ENCODE measurements at places on chromosomes 16 and 17.

DNA sequence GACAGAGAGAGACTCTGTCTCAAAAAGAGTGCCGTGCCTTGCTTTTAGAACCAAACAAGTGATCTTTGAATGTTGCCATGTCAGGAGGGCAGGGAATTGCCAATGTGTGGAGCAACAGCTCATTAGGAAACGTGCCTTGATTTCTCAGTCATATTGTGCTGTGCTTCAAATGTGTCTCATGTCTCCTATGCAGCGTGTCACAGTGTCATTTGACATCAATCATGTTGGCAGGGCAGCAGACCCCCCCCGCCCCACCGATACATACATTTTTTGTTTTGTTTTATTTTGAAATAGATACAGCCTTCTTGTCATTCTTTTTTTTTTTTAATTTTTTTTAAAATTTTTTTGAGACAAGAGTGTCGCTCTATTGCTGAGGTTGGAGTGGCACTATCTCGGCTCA, 22.1 kb downstream of the MRC2 start:
- DNase-seq = no peak

- no peak for DNase-seq
These were observed 14.2 kb downstream of the SLC47A2 start for GRCh38 chr17:19702217-19702641.

- DNase-seq = no peak
These were observed 12.5 kb downstream of the ADCY9 start for GRCh38 chr16:4103745-4104144.

DNA sequence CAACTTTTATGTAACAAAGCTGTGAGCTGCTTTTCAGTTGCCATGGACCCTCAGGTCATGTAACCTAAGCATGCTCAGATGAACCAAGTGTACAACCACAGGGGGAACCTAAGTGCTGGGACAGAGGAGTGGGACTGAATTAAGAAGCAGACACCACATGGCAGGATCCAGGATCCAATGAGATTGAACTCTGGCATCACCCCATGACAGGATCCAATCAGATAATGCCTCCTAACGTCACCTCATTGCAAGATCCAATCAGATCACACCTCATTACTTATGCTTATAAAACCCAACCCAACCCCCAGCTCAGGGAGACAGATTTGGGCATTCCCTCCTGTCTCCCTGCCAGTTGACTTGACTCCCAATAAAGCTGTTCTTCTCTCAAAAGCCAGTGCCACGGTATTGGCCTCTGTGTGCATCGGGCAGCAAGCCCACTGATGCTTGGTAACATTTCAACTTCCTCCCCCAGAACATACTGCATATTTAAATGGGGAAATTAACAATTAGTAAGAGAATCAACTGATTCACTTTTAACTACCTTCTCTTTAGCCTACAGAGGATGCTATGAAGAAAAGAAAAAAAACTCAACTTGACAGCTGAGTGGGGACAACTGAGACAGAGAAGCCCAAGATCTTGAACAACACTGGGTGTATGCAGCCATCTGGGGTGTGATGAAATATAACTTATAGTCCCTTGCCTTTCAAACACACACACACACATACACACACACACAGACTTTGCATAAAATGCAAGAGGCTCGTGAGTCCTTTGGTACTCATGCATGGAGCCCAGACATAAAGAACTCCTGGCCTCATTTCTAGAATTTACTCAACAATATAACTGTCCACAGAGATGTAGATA, 148.4 kb downstream of the SLC39A11 start:
- DNase-seq = peak; percentile 97

- DNase-seq = peak; percentile 91
These were observed at the start of gene NEUROD2 for GRCh38 chr17:39607851-39608130. TSS of gene NEUROD2 (minus strand) at chr17:39607920. CDS start at chr17:39606599, 1,321 bp downstream.

- no peak for DNase-seq
These were observed 391.6 kb downstream of the CDH11 start for GRCh38 chr16:64730261-64730660.

DNA sequence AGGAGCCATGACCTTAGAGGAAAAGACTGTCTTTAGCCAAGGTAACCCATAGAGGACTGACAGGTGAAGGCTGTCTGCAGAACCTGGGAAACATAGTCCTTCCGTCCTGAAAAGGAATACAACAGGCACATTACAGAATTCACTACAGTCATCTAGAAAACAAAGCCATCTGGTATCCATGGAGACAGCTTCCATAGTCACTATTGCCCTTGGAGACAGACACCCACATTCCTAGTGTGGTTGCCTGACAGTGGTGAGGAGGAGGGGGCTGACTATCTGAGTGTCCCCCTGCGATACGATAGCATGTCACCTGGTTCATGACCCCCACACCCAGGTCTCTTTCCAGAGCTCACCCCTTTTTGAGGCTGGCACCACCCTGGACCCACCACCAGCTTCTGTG, 254.7 kb downstream of the CDH13 start:
- no peak for DNase-seq

DNA sequence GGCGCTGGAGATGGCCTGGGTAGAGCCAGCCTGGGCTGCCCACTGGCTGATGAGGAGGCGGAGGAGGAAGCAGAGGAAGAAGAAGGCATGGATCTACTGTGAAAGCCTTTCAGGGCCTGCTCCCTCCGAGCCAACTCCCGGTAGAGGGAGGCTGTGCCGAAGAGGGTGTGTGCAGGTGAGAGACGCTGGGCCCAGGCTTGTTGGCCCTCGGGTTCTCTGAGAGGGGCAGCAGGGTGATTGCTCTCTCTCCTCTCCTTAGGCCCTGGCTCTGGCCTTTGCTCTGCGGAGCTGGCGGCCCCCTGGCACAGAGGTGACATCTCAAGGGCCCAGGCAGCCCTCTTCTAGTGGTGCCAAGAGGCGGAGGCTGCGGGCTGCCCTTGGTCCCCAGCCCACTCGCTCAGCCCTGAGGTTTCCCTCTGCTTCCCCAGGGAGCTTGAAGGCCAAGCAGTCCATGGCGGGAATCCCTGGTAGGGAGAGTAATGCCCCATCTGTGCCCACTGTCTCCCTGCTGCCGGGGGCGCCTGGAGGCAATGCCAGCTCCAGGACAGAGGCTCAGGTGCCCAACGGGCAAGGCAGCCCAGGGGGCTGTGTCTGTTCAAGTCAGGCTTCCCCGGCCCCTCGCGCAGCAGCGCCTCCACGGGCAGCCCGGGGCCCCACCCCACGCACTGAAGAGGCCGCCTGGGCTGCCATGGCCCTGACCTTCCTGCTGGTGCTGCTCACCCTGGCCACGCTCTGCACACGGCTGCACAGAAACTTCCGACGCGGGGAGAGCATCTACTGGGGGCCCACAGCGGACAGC, 3.6 kb downstream of the TP53I13 start:
- no peak for DNase-seq

DNA sequence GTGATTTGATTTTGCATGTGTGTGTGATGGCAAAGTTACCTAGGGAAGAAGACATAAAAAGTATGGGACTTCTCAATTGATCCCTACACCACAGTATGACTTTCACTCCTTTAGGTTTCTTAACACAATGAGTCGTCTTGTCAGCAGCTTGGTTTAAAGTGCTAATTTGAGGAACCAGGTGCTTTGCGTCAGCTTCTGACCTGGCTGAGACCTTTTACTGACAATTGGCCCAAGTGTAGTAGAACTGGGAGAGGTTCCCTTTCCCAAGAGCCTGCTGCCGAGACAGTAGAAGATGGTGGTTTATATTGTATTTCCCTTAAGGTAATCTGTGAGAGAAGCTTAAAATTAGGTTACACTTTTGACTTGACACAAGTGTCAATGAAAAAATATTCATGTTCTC, 54.9 kb downstream of the LDHD start:
- no peak for DNase-seq

DNA sequence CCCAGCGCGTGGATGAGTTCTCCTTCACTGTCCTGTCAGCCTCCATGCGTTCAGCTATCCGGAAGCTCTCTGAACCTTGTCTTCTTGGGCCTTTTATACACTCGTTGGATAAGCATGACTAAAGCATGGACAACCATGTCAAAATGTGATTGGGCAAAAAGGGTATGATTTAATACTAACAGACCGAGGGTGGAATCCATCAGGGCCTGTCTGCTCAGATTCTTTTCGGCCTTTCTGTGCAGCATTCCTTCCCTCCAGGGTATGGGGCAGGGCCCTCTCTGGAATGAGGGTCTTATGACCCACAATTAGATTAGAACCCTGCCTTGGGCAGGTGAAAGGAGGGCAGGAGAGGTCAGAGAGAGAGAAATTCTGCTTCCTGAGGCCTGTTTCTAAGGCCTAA, 14.0 kb upstream of the CCL5 start:
- no peak for DNase-seq

GRCh38 chr17:75001915-75002843, 10.3 kb upstream of the MRPL58 start:
- no peak for DNase-seq

- no peak for DNase-seq
These were observed 5.0 kb downstream of the SLC6A2 start for GRCh38 chr16:55660828-55661227.

- DNase-seq = no peak
These were observed at the start of gene DOC2B for GRCh38 chr17:181245-182049. TSS of gene DOC2B (minus strand) at chr17:181650. CDS start at chr17:181479, 171 bp downstream.

GRCh38 chr17:66275651-66276050, 26.8 kb upstream of the PRKCA start:
- DNase-seq = no peak

DNA sequence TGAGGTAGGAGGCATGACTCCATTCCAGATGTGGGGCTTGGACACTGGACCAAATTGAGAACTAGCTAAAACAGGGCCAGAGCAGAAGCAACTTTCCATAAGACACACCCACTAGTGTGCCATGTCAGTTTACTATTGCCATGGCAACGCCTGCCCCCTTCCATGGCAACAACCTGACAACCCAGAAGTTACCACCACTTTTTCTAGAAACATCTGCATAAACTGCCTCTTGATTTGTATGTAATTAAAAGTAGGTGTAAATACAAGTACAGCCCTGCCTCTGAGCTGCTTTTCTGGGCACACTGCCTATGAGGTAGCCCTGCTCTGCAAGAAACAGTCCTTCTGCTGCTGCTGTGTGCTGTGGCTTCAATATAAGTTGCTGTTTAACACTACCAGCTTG, 19.5 kb upstream of the SCNN1B start:
- no peak for DNase-seq

GRCh38 chr16:27568077-27568476, 18.1 kb downstream of the KATNIP start:
- no peak for DNase-seq

- no peak for DNase-seq
These were observed 33.0 kb upstream of the PMP22 start for GRCh38 chr17:15298176-15298575.

GRCh38 chr16:87297918-87298631, 19.1 kb downstream of the C16orf95 start:
- DNase-seq = no peak

- no peak for DNase-seq
These were observed 41.9 kb upstream of the SKAP1 start for GRCh38 chr17:48471817-48472410.

DNA sequence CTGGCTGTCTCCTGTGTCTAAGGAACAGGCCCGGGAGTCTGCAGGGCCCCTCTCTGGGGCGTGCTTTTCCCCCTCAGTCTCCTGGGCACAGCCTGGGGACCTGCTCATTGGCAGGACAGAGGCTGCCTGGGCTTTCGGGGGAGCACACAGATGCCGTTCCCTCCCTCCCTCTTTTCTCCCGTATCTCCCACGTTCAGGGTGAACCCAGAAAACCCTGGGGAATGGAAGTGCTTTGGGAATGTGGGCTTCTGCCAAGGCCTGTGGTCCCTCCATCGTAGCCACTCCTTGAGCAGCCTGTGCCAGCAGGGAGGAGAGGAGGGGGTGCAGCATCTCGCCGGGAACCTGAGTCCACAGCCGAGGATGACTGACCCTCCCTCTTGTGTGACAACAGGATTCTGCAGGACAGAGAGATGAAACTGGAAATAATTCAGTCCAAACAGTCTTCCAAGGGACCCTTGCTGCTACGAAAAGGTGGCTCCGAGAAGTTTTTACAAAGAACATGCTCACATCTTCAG, 52.0 kb downstream of the RNF213 start:
- no peak for DNase-seq

DNA sequence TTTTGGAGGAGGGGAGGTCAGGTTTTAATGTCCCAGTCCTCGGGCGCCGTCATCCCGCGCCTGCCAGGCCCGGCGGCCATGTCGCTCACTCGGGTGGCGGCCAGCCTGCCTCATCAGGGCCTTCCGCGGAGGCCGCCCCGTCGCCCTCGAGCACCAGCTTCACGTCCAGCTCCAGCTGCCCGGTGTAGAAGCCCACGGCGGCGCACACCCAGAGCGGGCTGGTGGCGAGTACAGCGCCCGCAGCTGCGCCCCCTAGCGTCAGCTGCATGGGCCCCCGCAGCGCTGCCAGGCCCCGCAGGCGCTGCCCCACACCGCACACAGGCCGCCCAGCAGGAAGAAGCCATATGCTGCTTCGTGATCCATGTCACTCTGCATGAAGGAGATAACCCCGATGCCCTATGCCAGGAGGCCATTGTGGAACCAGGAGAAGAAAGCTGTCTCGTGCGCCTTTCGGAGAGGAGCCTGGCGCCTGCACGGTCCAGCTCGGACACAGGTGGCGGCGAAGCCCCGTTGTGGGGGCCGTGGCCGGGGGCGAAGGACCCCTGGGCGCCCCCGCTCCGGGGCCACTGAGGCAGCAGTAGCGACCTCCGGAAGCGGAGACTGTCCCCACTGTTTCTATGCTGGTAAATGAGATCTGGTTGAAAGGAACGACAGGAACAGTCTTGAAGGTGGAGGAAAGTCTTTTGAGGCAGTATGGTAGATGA, 9.6 kb downstream of the AP2B1 start:
- no peak for DNase-seq

DNA sequence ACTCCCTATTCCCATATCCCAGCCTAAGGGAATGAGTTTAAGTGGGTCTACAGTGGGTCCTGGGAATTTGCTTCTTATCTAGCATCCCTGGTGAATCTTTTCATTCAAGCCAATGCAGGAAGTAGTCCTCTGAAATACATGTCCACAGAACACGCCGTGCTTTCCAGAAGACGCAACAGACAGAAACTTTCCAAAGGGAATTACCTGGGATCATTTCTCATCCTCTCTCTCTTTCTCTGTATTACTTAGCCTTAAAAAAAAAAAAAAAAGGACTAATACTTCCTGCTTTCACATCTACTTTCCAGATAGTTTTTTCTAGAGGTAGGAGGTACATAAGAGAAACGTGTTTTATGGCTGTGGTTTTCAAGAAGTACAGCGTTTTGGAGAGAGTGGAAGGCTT, 499.0 kb downstream of the MAF start:
- DNase-seq = no peak

Data from NCI-H446 (cell line).